Neural crest cell (in vitro differentiated cells): ENCODE measurements at places on chromosomes 11 and 22. TPM values are rescaled to one million over a fixed set of nuclear protein-coding genes. Genes with fewer than 3 reads are reported as not detected.

The MUC2 gene
- not detected in 2 replicates for total RNA-seq

The SCUBE2 gene
- total RNA-seq, result 7.5 and 11.0 TPM in 2 replicates

The DBX1 gene
- total RNA-seq, result 26.3 and 29.6 TPM in 2 replicates

DNA sequence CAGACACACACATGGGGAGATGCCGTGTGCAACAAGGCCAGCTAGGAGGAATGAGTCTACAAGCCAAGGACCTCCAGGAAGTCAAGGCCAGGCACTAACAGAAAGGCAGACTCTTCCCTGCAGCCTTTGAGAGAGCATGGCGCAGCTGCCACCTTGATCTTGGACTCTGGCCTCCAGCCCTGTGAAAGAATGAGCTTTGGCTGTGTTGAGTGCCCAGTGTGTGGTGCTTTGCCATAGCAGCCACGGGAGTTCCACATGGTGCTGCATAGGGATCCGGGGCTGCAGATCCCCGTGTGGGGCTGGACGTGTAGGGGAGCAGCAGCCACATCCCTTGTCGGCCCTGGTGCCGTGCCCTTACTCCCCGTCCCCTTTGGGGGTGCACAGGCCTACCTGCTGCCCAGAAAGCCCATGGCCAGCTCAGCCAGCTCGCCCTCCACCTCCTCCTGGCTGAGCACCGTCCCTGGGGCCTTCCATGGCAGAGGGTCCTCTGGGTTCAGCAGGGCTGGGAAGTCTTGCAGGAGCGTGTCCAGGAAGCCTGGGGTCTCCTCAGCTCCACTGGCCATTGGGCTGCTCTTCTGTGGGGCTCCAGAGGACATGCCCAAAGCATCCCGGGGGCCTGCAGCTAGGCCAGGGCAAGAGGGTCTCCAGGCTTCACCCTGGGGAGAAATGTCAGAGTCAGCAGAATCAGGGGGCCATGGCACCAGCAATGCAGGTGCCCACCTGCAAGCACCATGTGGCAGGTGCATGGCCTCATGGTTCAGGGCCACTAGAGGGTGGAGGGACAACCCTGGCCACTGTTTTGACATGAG is 7.0 kb downstream of the PPM1F start:
- H3K4me1 ChIP-seq, result peaks cover 38% of the 10 kb centered on the region
- H3K36me3 ChIP-seq, result no peaks in the 10 kb centered on the region
- H3K27me3 ChIP-seq, result no peaks in the 10 kb centered on the region
- no peak for DNase-seq
- no peak overlapping the region for H3K4me3 ChIP-seq

GRCh38 chr11:85809863-85810262 is 1.1 kb downstream of the SYTL2 start:
- peak; percentile 37 for DNase-seq
- H3K27ac ChIP-seq, result no peak overlapping the region
- H3K27me3 ChIP-seq, result peaks cover 40% of the 10 kb centered on the region

- no peak overlapping the region for H3K4me3 ChIP-seq
- no peak for DNase-seq
- H3K27ac ChIP-seq, result no peak overlapping the region
Measured at GRCh38 chr11:27910186-27910931, 197.6 kb downstream of the KIF18A start.

DNA sequence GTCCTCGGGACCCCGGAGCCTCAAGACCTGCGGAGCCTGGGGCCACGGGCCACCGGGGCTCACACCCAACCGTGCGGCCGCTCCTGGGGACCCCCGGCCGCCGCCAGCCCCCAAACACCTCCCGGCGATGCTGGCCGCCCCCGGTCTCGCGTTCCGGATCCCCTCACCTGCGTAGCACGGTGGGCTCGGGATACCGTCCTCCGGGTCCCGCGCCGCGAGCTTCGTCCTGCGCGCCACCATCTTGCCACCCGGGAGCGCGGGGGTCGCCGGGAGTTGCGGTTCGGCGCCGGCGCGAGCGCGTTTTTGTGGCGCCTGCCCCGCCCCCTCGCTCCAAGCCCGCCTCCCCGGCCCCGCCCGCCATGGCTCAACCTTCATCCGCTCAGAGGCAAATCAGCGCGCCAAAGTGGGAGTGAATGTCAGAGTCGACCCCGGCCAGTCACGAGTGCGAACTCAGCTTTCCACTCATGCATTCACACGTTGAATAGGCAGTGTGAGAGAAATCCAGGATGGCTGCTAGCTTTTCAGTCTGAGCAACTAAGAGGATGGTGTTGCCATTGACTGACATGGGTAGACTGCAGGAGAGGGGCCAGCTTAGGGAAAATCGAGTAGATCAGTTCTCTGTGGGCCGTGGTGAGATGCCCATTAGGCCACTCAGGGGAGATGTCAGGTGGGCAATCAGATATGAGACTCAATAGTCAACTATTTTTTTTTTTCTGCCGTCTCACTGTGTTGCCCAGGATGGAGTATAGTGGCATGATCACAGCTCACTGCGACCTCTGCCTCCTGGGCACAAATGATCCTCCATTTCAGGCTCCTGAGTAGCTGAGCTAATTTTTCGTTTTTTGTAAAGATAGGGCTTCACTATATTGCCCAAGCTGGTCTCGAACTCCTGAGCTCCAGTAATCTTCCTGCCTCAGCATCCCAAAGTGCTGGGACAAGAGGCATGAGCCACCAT is 28.3 kb downstream of the SERHL2 start:
- H3K27ac ChIP-seq, result peak overlapping the region; percentile 92
- H3K4me1 ChIP-seq, result peaks cover 13% of the 10 kb centered on the region
- H3K27me3 ChIP-seq, result no peaks in the 10 kb centered on the region
- peak; percentile 69 for DNase-seq

GRCh38 chr22:20531404-20532201 is 24.2 kb downstream of the MED15 start:
- no peaks in the 10 kb centered on the region for H3K27me3 ChIP-seq
- H3K4me1 ChIP-seq, result peaks cover 51% of the 10 kb centered on the region
- no peak overlapping the region for H3K4me3 ChIP-seq
- peaks cover 6% of the 10 kb centered on the region for H3K36me3 ChIP-seq
